ENCODE measurements at places on chromosomes 2 and 18.

- DNase-seq, result no peak
Measured at GRCh38 chr2:74259191-74259590, 60.8 kb downstream of the MTHFD2 start.

DNA sequence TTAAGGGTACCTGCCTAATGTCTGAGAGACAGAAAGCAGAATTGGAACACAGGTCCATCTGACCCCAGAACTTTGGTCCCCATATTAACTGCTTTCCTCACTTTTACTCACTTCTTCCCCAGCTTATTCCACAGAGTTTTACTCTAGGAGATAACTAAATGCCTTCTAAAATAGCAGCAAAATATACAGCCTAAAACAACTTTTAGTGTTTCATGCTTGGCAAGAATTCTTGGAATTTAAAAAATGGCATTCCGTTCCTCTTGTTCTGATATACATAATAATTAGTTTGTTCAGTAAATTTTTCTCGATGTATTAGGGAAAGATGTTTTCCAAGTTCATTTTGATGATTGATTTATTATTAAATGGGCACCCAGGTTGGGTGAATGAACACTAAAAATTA is 151.9 kb downstream of the FHOD3 start:
- DNase-seq, result no peak

DNA sequence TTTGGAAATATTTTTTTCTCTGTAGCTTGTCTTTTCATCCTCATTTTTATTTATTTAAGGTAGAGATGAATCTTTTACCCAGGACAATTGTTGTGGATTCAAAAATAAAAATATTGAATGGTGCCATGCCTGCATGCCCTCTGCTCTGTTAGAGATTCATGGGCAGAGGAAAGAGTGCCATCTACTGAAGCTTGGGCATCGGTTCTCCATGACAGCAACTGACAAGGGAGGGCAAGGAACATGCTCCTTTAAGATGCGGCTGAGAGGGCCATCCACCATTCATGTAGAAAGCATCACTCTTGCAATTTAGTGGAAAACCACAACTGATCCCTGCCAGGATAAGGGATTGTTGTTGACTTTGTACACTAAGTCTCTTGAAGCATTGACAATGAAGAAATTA is 79.9 kb downstream of the PARD3B start:
- no peak for DNase-seq

DNA sequence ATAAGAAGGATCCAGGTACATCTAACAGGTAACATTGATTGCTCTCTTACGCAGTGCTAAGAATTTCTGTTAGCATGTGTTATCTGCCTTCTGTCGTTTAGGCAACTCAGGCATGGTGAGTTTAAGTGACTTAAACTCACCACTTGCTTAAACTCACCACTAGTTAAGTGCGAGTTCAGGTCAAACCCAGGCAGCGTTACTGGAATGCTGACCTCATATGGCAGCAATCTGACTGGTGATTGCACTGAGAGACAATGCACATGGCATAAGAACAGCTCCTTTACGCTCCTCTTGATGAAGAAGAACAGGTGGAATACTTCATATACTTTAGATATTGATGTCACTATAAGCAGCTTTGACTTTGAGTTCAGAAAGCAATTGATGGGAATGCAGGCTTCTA is 954.1 kb downstream of the SOCS6 start:
- no peak for DNase-seq

DNA sequence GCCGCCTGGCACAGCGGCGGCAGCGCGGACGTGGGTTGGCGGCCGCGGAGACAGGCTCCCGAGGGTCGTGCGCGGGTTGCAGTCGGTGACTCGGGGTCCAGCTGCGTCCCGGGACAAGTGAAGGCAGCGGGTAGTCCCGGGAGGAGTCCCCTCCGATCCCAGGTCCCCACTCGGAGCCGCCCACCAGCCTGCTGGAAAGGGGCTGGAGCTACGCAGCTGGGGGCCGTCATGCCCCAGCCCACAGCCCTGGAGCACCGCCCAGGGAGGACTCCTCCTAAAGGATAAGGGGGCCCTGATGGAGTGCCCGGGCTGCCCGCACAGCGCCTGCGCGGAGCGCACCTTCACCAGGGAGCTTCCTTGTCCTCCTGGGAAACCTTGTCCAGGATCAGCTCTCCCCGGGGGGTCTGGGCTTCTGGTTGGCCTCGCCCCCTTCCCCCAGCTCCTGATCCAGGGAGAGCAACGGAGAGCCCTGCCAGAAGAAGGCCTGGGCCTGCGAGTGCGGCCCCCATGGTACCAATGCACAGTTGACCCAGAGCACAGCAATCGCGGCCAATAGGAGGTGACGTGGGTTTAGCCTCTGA is 25.9 kb upstream of the ALPP start:
- DNase-seq, result no peak

DNA sequence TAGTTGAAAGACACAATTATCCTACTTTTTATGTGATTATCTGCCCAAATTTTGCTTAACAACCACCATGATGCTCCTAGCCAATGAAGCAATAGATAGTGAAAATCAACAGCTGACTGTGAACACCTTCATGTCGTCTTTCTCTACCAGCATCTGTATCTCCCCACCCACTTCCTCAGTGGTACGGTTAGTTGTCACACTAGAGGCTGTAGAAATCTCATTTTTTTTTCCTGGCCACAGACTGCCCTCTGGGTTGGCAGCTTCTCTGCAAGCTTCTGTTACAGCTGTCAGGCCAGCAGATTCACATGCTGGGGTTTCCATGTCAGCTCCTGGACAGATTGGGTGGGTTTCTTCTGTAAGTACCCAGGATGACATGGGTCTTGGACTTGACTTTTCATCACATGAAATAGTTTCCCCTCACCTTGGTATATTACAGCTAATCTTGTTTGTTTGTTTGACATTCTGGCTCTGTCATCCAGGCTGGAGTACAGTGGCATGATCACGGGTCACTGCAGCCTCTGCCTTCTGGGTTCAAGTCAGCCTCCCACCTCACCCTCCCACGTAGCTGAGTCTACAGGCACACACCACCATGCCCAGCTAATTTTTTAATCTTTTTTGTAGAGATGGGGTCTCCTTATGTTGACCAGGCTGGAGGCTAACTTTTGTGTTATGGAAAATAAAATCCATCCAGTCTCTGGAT is 24.3 kb downstream of the STAT4 start:
- DNase-seq, result no peak

All from NCI-H226 (cell line).